Head of caudate nucleus (tissue), 42 donors: ENCODE measurements at places on chromosomes 11 and 22.

DNA sequence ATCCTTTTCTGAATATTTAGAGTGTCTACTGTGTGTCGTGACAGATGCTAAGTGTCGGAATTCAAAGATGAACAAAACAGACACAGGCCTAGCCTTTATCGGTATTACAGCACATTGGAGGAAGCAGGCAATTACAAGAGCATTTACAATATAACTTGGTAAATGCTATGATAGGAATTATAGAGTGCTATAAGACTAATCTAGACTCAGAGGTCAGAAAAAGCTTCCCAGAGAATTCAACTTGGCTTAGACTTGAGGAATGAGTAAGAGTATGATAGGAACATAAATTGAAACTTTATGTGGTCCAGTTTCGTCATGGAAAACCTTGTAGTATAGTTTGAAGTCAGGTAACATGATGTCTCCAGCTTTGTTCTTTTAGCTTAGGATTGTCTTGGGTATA, 395.7 kb upstream of the FAT3 start:
- DNase-seq = no peak

GRCh38 chr11:9947231-9947864, 283.5 kb downstream of the SWAP70 start:
- DNase-seq = no peak

DNA sequence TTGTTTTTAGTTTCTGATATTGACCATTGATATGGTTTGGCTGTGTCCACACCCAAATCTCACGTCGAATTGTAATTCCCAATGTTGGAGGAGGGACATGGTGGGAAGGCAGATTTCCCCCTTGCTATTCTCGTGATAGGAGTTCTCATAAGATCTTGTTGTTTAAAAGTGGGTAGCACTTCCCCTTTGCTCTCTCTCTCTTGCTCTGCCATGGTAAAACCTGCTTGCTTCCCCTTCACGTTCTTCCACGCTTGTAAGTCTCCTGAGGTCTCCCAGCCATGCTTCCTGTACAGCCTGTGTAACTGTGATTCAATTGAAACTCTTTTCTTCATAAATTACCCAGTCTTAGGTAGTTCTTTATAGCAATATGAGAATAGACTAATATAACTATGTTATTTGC, 203.6 kb upstream of the CHORDC1 start:
- DNase-seq = no peak

DNA sequence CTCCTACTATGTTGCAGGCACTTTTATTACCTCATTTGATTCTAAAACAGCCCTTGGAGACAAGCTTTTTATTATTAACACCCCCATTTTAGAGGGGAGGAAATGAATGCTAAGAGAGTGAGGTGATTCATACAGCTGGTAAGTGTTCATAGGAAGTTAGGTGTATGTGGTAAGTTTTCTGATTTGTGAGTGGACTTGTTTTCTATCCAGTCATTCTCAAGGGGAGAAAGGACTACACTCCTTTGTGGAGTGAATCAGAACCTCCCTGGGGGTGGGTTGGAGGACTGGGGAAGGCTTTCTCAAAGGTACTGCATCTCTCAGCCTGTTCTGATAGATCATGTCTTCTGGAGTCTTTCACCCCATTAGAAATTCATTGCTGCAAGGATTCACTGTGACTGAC, 23.5 kb downstream of the PKNOX2 start:
- DNase-seq = no peak

DNA sequence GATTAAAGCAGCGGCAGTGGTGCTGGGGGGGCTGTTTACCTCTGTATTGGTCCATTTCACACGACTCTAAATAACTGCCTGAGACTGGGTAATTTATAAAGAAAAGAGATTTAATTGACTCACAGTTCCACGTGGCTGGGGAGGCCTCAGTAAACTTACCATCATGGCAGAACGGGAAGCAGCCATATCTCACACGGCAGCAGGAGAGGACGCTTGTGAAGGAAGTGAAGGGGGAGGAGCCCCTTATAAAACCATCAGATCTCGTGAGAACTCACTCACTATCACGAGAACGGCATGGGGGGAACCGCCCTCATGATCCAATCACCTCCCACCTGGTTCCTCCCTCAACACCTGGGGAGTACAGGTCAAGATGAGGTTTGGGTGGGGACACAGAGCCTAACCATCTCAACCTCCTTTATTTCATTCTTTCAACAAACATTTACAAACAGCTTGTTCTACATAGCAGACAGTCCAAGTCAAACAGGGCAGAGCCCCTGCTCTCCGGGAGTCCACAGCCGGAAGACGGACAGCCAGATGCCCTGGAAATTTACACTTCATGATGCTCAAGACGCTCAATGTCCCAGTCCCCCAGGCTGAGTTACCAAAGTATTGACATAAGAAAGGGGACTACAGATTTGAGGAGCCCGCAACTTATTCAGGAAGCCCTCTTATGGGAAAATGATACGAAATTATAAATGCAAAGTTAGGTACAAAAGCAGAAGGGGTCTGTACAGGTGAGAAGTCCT, 26.3 kb upstream of the HMGXB4 start:
- DNase-seq = no peak

- no peak for DNase-seq
Measured at GRCh38 chr11:10441652-10442503, 13.2 kb upstream of the AMPD3 start.
